PC-9 (cell line): ENCODE measurements at places on chromosomes 3 and 15. TPM values are rescaled to one million over a fixed set of nuclear protein-coding genes. Genes with fewer than 3 reads are reported as not detected.
A peak's percentile ranks its signal among the peaks of the same experiment; 100 is the strongest.

Gene GOLGA6B
- total RNA-seq = 0.22 TPM in 1 of 2 replicates, not detected in the other

DNA sequence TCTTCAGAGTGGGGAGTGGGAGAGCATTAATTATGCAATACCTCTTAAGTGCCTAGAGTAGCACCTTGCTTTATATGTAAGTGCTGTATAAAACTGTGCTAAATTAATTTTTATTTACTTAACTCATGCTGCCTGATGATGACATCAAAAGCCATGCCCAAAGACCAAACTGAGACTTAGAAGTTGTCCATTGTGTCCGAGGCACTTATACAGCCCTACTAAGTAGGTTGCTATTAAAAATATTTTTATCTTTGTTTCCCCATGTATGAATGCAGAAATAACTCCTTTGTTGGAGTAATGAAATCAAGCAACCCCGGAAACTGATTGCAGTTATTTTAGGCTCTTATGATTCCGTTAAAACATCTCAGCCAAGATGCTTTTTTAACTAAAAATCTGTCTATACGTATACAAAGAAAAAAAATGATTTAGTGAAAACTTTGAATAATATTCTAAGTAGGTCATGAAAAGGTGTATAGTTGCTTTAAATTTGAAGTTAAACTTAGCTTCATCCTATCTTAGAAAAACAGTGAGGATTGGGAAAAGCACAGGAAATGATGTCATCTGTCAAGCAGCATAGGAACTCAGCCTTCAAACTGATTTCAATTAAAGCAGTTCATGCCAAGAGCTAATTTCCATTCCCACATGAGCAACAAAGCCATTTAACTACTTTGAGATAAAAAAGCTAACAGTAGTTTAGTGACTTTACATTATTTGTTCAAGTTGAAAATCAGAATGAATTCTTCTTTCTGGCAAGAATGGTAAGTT, 43.0 kb downstream of the FBN1 start:
- no peaks in the 10 kb centered on the region for H3K36me3 ChIP-seq
- DNase-seq = no peak
- no peaks in the 10 kb centered on the region for H3K27me3 ChIP-seq
- no peak overlapping the region for H3K4me3 ChIP-seq
- H3K4me1 ChIP-seq = no peaks in the 10 kb centered on the region

- peaks cover 13% of the 10 kb centered on the region for H3K36me3 ChIP-seq
- 0 out of 2 replicates have a peak overlapping the region, but pooled peaks have one; percentile 92 for H3K27ac ChIP-seq
- no peaks in the 10 kb centered on the region for H3K27me3 ChIP-seq
- peak overlapping the region; percentile 74 for H3K4me3 ChIP-seq
- peaks cover 12% of the 10 kb centered on the region; the same call in 1 of the 2 replicates for H3K4me1 ChIP-seq
These were observed 1.0 kb downstream of the PDE12 start for GRCh38 chr3:57557085-57557537.

- no peak for DNase-seq
- no peak overlapping the region for H3K4me3 ChIP-seq
- H3K27ac ChIP-seq = no peak overlapping the region
- H3K4me1 ChIP-seq = no peaks in the 10 kb centered on the region
- no peaks in the 10 kb centered on the region for H3K27me3 ChIP-seq
These were observed 181.6 kb downstream of the CFAP20DC start for GRCh38 chr3:58868097-58868779.

- peaks cover 56% of the 10 kb centered on the region for H3K27me3 ChIP-seq
- no peak overlapping the region for H3K27ac ChIP-seq
- no peaks in the 10 kb centered on the region for H3K4me1 ChIP-seq
- peak; percentile 7 for DNase-seq
- H3K4me3 ChIP-seq = no peak overlapping the region
These were observed 129.8 kb downstream of the NSMCE3 start for GRCh38 chr15:29139540-29140459.

GRCh38 chr15:61051569-61052031, 177.5 kb downstream of the RORA start:
- no peak overlapping the region for H3K27ac ChIP-seq
- H3K36me3 ChIP-seq = no peaks in the 10 kb centered on the region
- peak; percentile 29 for DNase-seq
- no peaks in the 10 kb centered on the region for H3K27me3 ChIP-seq
- no peak overlapping the region for H3K4me3 ChIP-seq

DNA sequence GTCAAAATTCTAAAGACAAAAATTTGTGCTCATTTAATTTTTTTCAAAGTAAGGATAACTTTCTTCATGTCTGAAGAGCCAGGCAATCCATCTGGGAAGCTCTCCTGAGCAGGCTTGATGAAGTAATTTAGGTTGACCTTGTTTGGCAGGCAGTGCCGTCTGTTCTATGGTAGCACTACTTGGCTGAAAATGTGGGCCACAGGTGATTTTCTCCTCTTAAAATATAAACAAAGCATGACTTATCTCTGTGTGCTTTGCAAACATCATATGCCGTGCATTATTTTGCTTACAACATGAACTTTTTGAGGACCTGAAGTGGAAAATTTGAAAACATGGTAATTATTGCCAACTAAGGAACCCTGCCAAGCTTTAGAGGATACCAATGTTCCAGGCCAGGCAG, 143.2 kb downstream of the RAP2B start:
- no peak overlapping the region for H3K27ac ChIP-seq
- DNase-seq = no peak
- no peaks in the 10 kb centered on the region for H3K36me3 ChIP-seq
- no peaks in the 10 kb centered on the region for H3K4me1 ChIP-seq

DNA sequence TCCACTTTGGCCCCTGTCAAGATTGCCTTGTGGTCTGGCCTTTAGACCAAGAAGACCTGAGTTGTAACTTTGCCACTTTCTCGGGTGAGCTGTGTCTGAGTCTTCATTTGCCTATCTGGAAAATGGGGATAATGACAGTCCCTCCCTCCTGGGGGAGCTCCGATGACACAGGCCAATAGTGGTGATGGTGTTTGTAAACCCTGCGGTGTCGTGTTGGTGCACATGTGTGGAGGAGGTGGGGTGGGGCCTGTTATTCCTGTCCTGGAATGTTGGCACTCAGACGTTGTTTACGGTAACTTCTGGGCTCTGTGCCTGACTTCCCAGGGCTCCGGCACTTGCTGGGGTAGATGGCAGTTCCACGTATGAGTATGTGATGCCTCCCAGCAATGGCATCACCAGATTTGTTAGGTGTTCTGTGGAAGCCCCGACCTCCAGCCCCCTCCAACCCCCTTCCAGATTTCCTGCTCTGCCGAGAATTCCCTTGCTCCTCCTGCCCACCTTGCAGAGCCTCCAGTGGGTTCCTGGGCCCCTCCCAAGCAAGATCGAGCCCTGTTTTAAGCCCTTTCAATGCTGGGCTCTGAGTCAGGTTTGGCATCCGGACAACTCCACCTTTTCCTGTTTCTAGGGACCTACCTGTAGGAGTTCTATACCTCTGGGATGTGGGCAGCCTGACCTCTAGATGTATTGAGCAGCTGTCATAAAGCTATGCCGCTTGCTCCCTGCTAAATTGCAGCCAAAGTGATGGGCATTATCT, 31.4 kb downstream of the HRH1 start:
- H3K4me1 ChIP-seq = peaks cover 45% of the 10 kb centered on the region
- DNase-seq = peak; percentile 84
- H3K4me3 ChIP-seq = peak overlapping the region; percentile 12; the same call in 1 of the 2 replicates
- no peaks in the 10 kb centered on the region for H3K36me3 ChIP-seq

Gene TNNC1
- 8.3 and 8.4 TPM in 2 replicates for total RNA-seq

Gene ICE2
- total RNA-seq = 64.1 and 67.5 TPM in 2 replicates

Gene DAPK2
- 11.0 and 19.6 TPM in 2 replicates for total RNA-seq

- H3K27ac ChIP-seq = no peak overlapping the region
- no peaks in the 10 kb centered on the region for H3K36me3 ChIP-seq
- H3K4me1 ChIP-seq = no peaks in the 10 kb centered on the region
- no peak overlapping the region for H3K4me3 ChIP-seq
- no peak for DNase-seq
- no peaks in the 10 kb centered on the region for H3K27me3 ChIP-seq
These were observed 50.0 kb upstream of the RFX7 start for GRCh38 chr15:56293495-56294292.

GRCh38 chr3:170695486-170696064, 109.7 kb upstream of the SLC7A14 start:
- H3K27ac ChIP-seq = no peak overlapping the region
- H3K27me3 ChIP-seq = no peaks in the 10 kb centered on the region
- H3K4me1 ChIP-seq = peaks cover 14% of the 10 kb centered on the region
- no peak for DNase-seq
- H3K36me3 ChIP-seq = no peaks in the 10 kb centered on the region
- H3K4me3 ChIP-seq = no peak overlapping the region

- no peak overlapping the region for H3K4me3 ChIP-seq
- no peak overlapping the region for H3K27ac ChIP-seq
- no peaks in the 10 kb centered on the region for H3K4me1 ChIP-seq
- H3K36me3 ChIP-seq = no peaks in the 10 kb centered on the region
These were observed 154.6 kb downstream of the B3GALNT1 start for GRCh38 chr3:160950542-160950941.

DNA sequence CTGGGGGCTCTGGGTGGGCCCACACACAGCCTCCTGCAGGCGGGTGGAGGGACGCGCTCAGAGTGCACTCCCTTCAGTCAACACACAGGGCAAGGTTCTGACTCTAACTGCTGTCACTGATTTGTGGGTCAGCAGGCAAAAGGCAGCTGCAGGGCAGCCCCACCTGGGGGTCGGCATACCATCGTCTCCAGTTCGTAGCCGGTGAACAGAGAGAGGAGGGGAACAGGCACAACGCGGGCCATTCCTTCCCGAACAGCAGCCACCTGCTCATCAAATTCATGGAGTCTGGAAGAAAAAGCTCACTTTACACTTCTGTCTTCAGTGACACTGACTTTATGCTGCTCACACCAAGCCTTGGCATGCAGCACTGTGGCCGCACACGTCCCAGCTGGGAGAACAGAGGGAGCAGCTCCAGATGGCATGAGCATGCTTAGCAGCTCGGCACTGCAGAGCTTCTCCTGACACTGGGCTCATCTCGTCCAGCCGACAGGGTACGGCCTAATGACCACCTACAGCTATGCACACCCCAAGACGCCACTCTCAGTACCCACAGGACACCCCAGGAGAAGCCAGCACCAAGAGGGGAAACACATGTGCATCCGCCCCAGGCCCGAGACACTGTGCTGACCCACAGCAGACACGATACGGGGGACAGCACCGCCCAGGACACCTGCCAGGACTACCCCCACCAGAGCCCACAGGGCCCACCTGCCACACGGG, 14.4 kb upstream of the OCA2 start:
- H3K4me3 ChIP-seq = no peak overlapping the region
- no peak overlapping the region for H3K27ac ChIP-seq

Gene ZNF148
- total RNA-seq = 53.8 and 62.6 TPM in 2 replicates

- H3K27me3 ChIP-seq = no peaks in the 10 kb centered on the region
- no peaks in the 10 kb centered on the region for H3K36me3 ChIP-seq
- H3K27ac ChIP-seq = no peak overlapping the region
- H3K4me1 ChIP-seq = no peaks in the 10 kb centered on the region
These were observed 17.4 kb downstream of the DET1 start for GRCh38 chr15:88529021-88529630.

Gene PLA2G4F
- 1.2 and 1.9 TPM in 2 replicates for total RNA-seq

Gene LRRC31
- not detected in 2 replicates for total RNA-seq

GRCh38 chr15:72932472-72932871, 119.8 kb upstream of the NEO1 start:
- no peak overlapping the region for H3K27ac ChIP-seq
- no peak for DNase-seq
- H3K4me3 ChIP-seq = no peak overlapping the region

DNA sequence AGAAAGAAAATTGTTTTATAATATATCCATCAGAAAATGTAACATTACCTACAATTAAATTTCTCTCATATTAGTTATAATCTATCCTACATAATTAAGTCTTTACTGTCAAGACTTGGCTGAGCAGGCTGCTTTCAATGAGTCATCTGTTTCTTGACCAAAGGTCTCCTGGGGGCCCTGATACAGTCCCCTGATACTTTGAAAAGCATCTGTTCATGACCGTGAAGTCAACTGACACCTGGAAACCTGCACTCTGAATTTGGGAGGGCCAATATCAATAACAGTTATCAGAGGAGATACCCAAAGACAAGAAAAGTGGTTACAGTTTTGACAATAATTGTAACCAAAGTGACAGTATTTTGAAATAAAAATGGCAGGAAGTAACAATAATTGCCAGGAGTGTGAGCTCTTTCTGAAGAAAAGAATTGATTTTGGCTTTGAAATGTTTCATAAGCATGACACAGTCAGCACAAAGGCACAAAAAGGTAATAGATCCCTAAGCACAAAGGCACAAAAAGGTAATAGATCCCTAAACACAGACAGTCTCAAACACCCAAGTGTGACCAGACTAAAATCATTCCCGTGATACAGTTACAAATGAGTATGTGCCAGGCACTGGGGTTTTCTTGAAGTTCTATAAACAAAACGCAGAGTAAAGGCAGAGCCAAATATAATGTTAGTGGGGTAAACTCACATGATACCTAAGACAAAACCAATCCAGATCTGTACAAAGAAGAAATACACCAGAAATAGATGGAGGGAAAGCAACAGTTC, 260.7 kb downstream of the PLOD2 start:
- H3K27ac ChIP-seq = no peak overlapping the region
- no peak for DNase-seq
- no peaks in the 10 kb centered on the region for H3K4me1 ChIP-seq

DNA sequence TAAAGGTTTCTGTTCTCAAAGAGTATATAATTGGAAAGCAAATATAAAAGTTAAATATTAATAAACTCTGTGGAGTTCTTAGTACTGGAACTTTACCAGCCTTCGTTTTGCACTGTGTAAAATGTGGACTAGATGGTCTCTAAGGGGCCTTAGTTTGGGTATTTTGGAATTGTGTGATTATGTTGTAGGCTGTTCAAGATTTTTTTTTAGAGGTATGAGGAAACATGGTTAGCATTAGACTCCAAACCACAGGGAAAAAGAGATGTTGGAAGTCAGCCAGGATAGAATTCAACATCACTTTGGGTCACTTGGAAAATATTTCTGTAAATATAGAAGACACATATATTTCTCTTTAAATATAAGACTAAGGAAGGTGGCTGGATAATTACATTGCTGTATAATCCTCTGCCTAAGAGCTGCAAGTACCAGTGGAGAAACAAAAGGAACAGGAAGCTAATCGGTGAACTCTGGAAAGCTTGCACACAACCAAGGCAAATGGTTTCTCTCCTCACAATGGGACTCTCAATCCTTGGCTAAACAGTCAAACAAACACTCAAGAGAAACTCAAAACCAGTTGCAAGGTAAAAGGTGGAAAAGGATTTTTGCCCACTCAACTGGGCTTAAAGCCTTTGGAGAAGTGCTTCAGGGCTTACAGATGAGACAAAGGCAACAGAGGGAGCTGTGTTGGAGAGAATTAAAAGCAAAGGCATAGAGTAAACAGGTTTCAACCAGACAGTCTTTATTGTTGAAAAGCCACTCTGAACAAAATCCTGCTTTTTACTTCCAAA, 141.7 kb downstream of the NR1D2 start:
- no peaks in the 10 kb centered on the region for H3K27me3 ChIP-seq
- H3K4me3 ChIP-seq = no peak overlapping the region
- no peaks in the 10 kb centered on the region for H3K4me1 ChIP-seq

GRCh38 chr3:129162729-129163579, 2.1 kb upstream of the ISY1 start:
- no peaks in the 10 kb centered on the region for H3K27me3 ChIP-seq
- H3K36me3 ChIP-seq = 0 out of 2 replicates have a peak, but pooled peaks cover 12% of the 10 kb centered on the region
- DNase-seq = no peak
- H3K27ac ChIP-seq = peak overlapping the region; percentile 88
